ENCODE measurements at places on chromosomes 11 and 22.

- no peak for DNase-seq
Observed at GRCh38 chr11:19800714-19801519, 88.3 kb downstream of the NAV2 start.

DNA sequence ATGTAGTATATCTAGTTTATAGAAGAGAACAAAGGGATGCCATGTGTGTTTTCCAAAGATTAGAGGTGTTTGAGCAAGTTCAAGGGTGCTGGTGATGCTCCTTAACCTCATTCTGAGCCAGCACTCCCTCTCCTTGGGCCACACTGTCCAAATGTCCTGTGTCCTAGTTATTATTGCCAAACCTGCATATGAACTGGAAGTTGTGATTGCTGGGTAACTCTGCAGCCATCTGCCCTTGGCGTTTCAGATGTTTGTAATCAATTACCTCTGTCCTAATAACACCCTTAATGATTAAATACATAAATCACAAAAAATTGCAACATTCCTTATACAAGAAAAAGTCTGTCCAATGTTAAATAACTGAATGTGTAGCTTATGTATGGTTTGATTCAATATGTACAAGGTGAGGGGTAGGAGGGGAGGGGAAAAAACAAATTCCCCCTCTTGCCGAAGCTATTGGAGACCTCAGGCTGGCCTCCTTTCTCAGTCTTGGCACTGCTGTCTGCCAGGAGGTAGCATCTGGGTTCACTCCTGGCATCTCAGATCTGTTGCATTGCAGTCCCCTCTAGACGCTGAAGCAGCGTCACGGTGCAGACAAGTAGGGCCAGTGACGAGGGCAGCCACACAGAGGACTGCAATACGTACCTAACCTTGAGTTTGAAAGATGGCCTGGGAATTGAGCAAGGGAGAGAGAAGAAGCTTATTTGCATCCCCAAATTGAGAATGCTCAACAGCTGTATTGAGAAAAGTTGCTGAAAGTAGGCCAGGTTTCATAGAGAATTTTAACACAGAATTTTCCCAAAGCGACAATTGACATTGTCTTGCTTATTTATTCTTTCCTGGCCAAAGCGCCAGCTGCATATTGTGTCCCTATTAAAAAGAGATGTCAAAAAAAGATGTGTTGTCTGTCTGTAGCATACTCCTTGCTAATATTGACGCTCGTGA, 89.6 kb upstream of the ARHGAP32 start:
- no peak for DNase-seq

DNA sequence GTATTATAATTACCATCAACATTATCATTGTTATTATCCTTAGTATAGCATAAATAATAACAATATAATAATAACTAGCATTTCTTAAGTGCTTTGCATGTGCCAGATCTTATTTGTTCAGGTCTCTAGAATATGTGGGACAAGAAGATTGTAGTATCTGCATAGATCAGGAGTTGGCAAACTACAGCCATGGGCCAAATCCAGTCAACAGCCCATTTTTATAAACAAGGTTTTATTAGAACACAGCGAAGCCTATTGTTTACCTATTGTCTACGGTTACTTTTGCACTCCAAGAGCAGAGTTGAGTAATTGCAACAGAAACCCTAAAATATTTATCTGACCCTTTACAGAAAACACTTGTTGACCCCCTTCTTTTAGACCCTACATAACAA, 81.4 kb downstream of the SLC1A2 start:
- no peak for DNase-seq

- DNase-seq = no peak
Observed at GRCh38 chr11:118217575-118217974, 7.2 kb downstream of the JAML start.

DNA sequence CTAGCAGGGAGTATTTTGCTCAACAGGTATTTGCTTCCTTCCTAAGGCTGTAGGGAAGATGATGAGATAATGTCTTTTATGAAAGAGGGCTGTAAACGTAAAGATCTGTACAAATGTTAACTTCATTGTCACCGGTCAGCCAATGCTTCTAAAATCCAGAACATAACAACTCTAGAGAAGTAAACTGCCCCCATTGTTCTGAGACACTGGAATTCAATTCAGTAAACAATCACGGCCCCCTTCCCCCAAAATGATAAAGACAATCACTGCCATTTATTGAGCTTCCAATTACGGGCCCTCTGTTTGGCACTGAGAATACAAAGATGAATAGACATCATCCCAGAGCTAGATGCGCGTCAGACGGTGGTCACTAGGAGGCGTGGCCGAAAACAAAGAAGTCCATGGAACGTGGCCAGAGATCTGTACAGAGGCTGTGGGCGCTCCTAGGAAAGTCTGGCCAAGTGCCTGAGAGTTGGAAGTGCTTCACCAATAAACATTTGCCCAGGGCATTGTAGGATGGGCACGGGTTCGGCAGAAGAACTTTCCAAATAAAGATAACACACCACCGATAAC, 576 bp downstream of the TMEM258 start:
- peak; percentile 65 for DNase-seq
